Activated CD4-positive, alpha-beta T cell treated with anti-CD3 and anti-CD28 coated beads for 1 hour (primary cell): ENCODE measurements at places on chromosomes 16 and 17.

DNA sequence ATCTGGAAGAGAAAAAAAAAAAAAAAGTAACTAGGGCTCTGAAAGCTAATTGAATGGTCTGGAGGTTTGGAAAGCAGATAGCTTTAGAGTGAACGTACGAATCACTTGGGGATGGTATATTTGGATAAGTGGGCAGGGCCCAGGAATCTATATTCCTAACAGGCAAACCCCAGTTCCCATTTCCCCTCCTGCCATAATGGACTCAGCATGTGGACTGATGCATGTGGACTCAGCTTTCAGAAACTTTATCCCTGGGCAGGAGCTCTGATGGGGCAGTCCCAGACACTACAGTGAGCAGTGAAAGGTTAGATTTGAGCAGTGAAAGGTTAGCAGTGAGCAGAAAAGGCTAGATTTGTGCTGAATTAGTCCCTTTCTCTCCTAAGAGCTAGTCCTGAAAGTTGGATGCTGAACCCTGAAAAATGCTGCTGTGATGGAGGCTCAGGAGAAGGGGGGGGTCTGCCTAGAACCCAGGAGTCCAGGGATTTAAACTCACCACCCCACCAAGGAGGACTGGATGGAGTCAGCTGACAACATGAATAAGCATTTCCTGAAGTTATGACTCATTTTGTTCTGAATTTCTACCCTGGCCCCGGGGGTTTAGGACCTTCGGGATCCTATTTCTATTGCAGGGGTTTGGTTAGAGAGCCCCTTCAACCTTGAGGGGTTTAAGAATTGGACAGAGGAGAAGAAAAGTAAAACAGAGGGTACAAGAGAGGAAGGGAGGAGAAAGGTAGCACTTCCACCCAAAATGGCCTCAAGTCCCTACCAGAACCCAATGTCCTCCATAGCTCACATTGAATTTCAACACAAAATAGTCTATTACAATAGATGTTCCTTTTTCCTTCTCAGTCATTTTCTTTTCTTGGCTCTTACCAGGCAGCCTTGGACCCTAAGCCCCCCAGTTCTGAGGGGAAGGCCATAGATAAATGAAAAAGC is 10.3 kb upstream of the FZD2 start:
- no peak for DNase-seq

GRCh38 chr17:35969558-35970380 is 11.5 kb downstream of the CCL16 start:
- DNase-seq = peak; percentile 42

- no peak for DNase-seq
These were observed 7.3 kb downstream of the TBC1D24 start for GRCh38 chr16:2482249-2482648.

DNA sequence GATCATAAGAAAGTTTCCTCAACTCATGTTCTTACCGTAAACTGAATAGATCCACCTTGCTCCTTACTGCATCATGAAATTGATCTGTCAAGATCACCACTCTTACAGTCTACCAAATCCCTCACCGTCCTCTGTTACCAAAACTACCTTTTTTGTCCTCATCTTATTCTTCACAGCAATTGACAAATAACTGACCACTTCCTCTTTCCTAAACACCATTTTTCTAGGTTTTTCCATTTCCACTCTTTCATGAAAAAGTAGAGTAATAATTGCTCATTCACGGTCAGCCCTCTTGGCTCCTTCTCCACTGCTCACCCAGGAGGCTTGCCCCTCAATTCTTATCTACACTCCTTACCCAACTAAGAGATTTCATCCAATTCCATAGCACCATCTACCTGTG is 44.9 kb downstream of the ABCA5 start:
- no peak for DNase-seq

DNA sequence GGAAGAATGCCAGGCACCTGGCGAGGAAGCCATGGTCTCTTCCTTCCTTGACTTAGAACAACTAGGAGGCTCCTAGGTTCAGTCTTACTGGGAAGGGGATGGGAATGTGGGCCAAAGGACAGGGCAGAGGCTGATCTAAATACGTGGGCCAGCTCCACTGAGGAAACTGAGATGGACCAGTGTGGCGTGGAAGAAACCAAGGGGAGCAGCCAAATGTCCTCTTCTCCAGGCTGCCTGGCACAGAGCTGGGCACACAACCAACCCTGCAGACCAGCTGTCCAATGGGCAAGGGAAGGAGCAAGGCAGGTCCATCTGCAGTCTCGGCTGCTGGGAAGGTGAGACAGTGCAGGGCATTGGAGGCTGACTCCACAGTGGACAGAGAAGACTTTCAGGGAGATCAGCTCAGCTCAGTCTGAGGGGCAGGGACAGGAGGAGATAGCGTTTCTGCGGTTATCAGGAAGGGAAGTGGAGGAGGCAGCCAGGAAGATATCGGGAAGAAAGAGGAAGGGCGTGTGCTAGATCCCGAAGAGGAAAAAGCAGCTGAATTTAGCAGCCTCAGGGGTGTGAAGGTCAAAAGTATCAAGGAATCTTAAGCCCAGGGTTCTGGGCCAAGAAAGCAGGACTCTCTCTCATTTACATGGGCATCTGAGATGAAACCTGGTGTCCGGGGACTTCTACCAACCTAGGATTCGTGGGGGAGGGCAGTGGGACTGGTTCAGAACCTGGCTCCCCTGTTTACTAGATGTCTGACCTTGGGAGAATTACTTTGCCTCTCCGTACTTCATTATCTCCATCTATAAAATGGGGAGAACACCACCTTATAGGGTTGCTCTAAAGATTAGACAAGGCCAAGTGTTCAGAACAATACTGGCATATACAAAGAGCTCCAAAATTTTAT is 1.8 kb downstream of the KIFC3 start:
- no peak for DNase-seq

DNA sequence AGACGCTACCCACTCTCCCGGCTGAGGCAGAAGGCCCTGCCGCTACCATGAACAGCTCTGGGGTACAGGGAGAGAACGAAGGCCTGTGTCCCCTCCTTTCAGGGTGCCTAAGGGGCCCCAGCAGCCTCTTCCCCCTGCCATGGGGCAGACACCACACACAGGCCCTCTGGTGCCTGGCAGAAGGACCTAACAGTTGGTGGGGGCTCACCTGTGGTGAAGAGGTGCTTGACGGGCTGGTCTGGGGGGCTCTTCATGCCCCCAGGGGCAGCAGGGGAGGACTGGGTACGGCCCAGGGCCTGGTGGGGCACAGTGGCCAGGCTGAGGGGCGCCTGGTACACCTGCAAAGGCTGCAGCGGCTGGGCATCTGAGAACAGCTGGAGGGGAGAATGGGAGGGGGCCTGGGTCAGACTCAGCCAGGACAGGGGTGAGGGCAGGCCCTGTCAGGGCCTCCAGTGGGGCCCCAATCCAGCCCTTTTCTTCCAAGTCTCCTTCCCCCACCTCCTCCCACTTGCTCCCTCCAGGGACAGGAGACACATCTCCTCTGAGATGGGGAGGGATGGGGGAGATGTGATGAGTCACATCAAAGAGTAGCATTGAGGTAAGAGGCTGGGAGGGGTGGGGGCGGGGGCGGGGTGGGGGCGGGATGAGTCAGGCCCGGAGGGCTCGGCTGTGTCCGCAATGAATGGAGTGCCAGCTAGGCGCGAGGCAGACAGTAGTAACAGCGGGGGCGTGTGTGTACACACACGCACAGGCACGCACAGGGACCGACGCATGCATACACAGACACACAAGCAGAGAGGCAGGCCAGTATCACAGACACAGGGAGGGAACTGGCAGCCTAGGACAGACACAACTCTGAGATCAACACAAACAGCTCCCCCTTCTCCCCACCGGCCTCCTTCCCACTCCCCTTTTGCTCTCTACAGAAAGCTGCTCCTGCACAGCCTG is 16.1 kb downstream of the G6PC3 start:
- DNase-seq = peak; percentile 52

- DNase-seq = no peak
These were observed 39.5 kb downstream of the SMARCE1 start for GRCh38 chr17:40608061-40608581.

DNA sequence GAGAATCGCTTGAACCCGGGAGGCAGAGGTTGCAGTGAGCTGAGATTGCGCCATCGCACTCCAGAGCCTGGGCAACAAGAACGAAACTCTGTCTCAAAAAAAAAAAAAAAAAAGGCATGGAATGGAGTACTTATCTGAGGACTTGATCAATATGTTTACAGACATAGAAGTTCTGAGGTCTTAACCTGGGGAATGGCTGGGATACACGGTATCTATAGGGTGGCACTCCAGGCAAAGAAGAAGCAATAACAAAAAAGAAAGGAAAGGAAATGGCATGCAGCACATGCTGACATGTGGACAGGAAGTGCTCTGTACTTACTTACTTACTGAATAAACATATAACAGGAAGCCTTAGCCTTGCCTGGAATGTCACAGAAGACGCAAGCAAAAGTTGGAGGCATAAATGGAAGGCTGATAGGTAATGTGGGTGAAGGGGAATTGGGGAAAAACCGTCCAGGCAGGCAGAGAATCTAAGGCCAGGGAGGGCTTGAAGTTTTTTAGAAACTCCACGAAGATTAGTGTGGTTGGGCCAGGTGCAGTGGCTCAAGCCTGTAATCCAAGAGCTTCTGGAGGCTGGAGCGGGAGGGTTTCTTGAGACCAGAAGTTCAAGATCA is 10.1 kb upstream of the SPOP start:
- DNase-seq = no peak

DNA sequence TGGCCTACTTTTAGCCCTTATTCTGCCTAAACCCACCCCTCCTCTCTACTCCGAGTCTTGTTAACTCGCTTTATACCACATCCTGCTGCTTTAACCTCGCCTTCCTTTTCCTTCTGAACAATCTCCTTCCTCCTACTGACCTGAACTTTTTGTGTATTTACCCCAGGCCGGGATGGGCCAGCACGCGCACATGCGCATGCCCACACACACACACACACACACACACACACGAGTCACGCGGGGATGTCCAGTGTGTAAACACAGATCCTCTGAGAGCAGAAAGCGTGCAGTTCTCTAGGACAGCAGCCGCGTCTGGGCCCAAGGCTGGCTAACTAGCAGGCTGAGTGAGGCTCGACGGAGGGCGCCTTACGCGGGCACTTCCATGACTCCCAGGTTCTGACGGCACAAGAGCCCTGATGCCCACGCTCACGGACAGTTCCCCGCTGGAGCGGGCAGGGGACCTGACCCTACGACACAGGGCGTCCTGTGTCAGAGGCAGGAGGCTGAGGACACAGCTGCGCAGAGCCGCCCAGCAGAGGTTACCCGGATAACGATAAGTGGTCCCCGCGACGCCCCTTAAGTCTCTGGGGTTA is 610 bp downstream of the PIK3R5 start:
- no peak for DNase-seq

DNA sequence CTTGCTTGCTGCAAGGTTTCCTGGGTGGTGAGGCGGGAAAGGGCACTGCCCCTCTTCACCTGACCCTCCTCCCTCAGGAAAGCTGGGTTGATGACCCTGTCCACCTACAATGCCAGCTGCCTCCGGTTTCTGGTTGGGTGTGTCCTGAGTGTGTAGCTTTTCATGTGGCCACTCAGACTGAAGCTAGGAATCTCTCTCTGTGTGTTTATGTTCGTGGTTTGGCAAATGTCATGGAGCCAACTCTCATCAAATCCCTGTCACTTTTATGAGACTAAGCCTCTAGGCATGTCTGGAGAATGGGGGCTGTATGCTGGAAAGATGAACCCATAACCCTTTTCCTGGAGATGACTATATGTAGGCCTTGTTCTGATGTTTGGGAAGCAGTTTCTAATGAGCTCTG is 17.1 kb downstream of the PLEKHG4 start:
- DNase-seq = no peak

- no peak for DNase-seq
These were observed 18.0 kb downstream of the FOXF1 start for GRCh38 chr16:86528061-86528929.

- DNase-seq = no peak
These were observed 59.8 kb downstream of the BMERB1 start for GRCh38 chr16:15494236-15494635.

DNA sequence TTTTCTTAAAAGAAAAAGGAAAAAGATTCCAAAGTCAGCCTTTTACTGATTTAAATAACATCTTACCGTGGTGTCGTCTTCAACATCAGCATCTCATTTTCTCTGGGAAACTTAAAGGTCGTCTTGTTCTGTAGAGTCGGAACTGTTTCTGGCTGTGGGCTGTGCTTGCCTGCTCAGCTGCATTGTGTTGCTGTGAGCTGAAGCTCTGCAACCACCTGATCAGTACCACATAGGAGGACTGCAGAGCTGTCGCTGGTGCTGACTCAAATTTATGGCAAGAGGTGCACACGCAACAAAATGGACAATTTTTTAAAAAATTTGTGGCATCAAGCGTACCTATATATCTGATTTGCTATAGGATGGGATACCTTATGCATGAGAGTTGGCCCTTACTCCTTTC is at the start of gene OMG:
Gene OMG (minus strand): TSS at position 150 of the 400 bp plus-strand sequence. CDS start 908 bp downstream, outside the sequence.
- DNase-seq = no peak

DNA sequence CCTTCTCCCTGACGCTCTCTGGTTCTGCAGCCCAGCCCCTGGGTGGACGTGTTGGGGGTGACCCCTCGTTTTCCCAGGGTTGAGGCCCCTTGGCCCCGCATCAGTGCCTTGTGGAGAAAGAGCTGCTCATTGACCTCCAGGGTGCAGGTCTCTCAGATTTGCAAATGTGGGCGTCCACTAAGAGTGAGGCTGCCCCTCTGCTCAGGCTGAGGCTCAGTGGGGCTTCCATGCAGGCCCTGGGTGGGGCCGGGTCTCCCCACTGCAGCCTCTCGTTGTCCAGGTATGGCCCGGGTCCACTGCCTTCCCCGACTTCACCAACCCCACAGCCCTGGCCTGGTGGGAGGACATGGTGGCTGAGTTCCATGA is 9.0 kb downstream of the GAA start:
- DNase-seq = no peak

- DNase-seq = no peak
These were observed 125.3 kb downstream of the FTO start for GRCh38 chr16:53829186-53829747.
